Placental pericyte (primary cell): ENCODE measurements at places on chromosomes 16 and 17. TPM values are rescaled to one million over a fixed set of nuclear protein-coding genes. Genes with fewer than 3 reads are reported as not detected.

The MYH1 gene
- total RNA-seq = not detected in 2 replicates

The ST3GAL2 gene
- 39.0 and 96.1 TPM in 2 replicates for total RNA-seq

The ITGB4 gene
- total RNA-seq = 0.44 and 0.57 TPM in 2 replicates

The TEX19 gene
- total RNA-seq = not detected in 2 replicates

The CCL4 gene
- total RNA-seq = not detected in 2 replicates

The MTSS2 gene
- 49.2 and 76.6 TPM in 2 replicates for total RNA-seq

The TNP2 gene
- not detected in 2 replicates for total RNA-seq

The MEIOC gene
- total RNA-seq = 0.22 TPM in 1 of 2 replicates, not detected in the other

The CBFA2T3 gene
- total RNA-seq = not detected in 2 replicates

The RAB11FIP4 gene
- total RNA-seq = under 0.01 and 0.44 TPM in 2 replicates

The TNK1 gene
- total RNA-seq = 0.22 TPM in 1 of 2 replicates, not detected in the other

The FBXO39 gene
- total RNA-seq = 0.22 TPM in 1 of 2 replicates, not detected in the other

The TOX3 gene
- total RNA-seq = not detected in 2 replicates

The ASB16 gene
- 0.88 TPM in 1 of 2 replicates, not detected in the other for total RNA-seq

The SPNS3 gene
- total RNA-seq = not detected in 2 replicates

The CMTM2 gene
- total RNA-seq = not detected in 2 replicates

The KCNJ18 gene
- total RNA-seq = not detected in 2 replicates

The TPSD1 gene
- total RNA-seq = not detected in 2 replicates

The SLFN14 gene
- total RNA-seq = not detected in 2 replicates

The TM4SF5 gene
- total RNA-seq = not detected in 2 replicates

The KRTAP9-8 gene
- not detected in 2 replicates for total RNA-seq

The CTRB1 gene
- not detected in 2 replicates for total RNA-seq

The GAS2L2 gene
- not detected in 2 replicates for total RNA-seq

The PLCG2 gene
- total RNA-seq = 0.72 and 0.88 TPM in 2 replicates

The BRIP1 gene
- 0.88 and 27.6 TPM in 2 replicates for total RNA-seq

The ATPAF2 gene
- total RNA-seq = 10.7 and 14.7 TPM in 2 replicates

The ESRP2 gene
- 0.14 and 0.22 TPM in 2 replicates for total RNA-seq

The KRTAP9-4 gene
- not detected in 2 replicates for total RNA-seq

The GAST gene
- total RNA-seq = not detected in 2 replicates

The DRC7 gene
- total RNA-seq = not detected in 2 replicates

The BICDL2 gene
- under 0.01 TPM in 1 of 2 replicates, not detected in the other for total RNA-seq
